ENCODE measurements at places on chromosomes 6 and 20.

- no peak for DNase-seq
These were observed 34.7 kb downstream of the SUN5 start for GRCh38 chr20:32969356-32970114.

DNA sequence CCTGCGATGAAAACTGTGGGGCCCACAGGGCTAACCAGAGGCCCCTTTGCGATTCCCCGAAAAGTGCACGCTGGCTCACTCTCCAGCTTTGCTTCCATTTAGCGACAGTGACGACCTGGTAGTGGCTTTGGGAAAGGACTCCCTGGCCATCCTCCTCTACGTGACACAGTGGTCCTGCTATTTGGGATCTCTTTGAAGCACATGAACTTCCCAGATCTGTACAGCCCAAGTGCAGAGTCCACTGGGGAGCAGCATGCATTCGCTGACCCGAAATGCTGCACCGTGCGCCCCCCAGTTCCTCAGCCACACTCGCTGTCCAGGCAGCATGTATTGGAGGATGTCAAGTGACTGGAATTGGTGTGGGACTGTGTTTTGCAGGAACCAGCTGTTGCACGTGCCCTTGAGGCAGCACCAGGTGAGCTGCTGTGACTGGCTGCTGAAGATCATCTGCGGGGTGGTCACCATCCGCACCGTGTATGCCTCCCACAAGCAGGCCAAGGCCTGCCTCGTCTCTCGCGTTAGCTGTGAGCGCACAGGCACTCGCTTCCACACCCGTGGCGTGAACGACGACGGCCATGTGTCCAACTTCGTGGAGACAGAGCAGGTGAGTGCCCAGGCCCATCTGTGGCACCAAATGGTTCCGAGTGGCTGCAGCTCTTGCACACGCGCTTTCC lies 51.6 kb downstream of the SYNJ2 start:
- no peak for DNase-seq

GRCh38 chr6:166422201-166422940 lies 39.6 kb upstream of the MPC1 start:
- no peak for DNase-seq

DNA sequence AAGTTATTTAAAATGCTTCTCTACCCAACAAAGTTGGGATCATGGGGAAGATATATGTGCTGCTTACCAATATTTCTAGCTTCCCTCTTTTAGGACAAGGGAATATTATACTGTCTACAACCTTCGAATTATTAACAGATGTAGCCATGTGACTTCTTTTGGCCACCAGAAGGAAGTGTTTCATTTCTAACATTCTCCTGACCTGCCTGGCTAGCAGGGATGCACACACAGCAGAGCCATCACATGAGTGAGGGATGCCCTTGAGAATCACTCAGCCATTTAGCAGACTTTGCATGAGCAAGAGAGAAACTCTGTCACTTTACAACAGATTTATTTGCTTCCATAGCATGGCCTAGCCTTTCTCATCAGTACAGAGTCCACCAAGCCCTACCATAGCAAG lies 230.7 kb upstream of the MARCKS start:
- no peak for DNase-seq

DNA sequence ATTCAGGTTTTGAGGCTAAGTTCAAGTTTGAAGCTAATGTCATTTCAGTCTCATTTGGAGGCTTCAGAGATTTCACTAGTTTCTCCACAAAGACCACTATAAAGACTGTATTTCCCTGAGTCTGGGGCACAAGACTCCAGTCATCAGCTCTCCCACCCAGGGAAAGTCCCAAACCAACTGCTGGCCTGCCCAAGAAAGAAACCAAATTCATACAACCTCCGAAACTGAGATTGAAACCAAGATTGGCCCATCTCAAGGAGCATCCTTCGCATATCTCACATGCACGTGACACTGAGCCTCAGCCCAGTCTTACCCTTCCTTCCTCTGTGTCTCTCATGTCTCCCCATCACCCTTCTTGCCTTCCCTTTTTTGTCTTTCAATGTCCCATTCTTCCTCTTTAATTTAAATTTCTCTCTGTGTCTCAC lies 3.5 kb upstream of the LTA start:
- no peak for DNase-seq

- no peak for DNase-seq
These were observed 97.5 kb downstream of the ARHGAP18 start for GRCh38 chr6:129612440-129612839.

DNA sequence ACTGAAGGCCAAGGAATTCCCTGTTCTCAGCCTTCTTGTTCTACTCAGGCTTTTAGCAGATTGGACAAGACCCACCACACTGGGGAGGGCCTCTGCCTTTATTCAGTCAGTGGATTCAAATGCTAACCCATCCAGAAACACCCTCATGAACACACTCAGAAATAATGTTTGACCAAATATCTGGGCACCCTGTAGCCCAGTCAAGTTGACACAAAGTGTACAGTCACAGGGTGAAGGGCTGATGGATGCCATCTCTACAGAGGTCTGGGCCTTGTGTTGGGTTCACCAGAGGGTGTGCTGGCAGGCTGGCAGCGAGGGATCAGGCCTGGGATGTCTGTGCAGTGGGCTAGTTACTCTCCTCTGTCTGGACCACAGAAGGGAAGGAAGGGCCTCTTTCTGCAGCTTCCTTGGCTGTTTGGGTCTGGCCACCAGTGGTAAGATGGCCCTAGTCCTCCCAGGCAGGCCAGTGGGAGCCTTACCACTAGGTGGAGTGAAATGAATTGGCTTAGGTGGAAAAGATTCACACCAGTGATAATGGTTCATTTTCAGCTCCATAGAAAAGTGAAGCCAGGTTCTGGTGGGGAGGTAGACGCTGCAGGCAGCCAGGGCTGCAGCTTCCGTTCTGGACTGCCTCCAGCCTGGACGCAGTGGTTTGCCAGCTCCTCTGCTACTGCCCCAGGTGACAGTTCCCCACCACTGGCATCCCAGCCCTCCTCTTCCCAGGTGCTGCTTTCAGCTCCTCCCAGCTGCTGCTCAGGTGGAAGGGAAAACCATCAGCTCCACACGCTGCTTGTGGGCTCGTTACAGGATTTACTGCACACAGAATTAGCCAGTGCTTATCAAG lies 9.2 kb downstream of the TUBB2A start:
- no peak for DNase-seq

Data from eye (tissue), 1 donor.